ENCODE measurements at places on chromosomes 16 and 17.

DNA sequence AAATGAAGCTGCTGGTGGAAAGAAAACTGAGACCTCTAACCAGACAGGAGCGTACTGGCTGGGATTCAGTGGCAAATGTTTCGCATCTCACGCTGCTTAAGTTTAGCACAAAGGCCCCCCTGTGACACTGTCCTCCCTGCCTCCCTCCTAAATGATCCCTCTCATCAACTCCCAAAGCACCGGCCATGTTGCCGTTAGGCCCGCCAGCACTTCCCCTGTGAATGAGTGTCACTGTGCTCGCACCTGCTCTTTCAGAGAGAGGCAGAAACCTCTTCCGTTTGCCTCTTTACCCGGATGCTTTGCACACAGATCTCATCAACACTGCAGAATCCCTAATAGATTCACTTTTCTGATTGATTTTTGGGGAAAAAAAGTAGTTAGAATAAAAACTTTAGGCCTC lies 26.5 kb downstream of the MBTPS1 start:
- DNase-seq: no peak

DNA sequence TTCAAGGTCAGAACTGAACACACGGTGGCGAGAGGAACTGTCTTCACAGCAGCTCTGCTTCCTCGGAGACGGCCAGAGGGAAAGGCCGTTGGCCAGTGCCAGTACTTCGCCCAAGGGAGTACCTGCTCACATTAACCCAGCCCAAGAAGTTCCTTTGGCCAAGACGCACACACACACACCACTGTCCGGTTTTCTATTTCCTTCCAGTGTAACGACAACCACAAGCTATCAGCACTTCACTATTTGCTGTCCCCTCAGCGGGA lies 744 bp upstream of the GGNBP2 start:
- DNase-seq: peak; percentile 41

DNA sequence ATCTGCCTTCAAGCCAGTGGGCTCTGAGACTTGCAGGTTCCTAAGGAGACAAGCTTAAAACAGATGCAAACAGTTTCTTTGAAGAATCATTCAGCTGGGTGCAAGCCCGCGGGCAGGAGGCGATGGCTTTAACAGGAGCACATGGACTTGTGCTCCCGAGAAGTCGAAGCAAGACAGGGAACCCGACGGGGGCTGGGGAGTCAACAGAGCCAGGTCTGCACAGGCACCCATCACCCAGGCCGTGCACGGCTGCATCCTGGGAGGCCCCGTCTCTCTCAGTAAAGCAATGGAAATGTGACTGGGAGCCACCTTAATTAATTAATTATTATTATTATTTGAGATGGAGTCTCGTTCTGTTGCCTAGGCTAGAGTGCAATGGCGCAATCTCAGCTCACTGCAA lies 333 bp upstream of the PTX4 start:
- DNase-seq: no peak

- DNase-seq: no peak
These were observed 78.6 kb downstream of the COPRS start for GRCh38 chr17:31780483-31780882.

GRCh38 chr17:78120537-78120936 lies 8.0 kb downstream of the TMC6 start:
- DNase-seq: no peak

- peak; percentile 76 for DNase-seq
These were observed 13.4 kb upstream of the PLLP start for GRCh38 chr16:57297856-57298255.

- DNase-seq: peak; percentile 56
These were observed 23.2 kb downstream of the DYNC1LI2 start for GRCh38 chr16:66728117-66728787.
